ENCODE measurements at places on chromosomes 2 and 18.
A peak's percentile ranks its signal among the peaks of the same experiment; 100 is the strongest.

DNA sequence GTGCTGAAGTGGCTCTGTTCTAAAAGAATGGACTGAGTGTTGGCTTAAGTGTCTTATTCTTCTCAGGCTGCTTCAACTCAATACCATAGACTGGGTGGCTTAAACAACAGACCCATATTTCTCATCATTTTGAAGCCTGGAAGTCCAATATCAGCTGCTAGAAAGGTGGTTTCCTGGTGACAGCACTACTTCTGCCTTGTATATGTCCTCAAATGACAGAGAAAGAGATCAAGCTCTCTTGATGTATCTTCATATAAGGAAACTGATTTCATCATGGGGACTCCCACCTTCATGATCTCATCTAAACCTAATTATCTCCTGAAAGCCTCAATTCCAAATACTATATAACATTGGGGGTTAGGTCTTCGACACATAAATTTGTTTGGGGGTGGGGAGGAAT is 449.7 kb upstream of the DSEL start:
- DNase-seq: no peak

DNA sequence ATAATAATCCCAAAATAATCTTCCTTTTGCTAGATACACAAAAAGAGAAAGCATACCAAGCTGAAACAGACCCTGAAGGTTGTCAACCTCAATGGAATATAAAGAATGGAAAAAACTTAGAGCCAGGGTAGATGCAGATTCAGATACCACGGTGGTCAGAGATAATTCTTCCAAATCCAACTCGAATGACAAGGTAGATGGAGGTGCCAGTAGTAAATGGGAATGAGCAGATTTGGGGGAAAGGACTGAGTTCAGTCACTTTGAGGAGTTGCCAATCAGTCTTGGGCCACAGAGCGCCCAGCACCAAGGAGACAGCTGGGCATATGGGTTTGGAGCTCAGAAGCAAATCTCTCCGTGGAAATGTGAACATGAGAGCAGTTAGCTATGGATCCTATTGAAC is 3.4 kb upstream of the CHMP1B start:
- DNase-seq: no peak

DNA sequence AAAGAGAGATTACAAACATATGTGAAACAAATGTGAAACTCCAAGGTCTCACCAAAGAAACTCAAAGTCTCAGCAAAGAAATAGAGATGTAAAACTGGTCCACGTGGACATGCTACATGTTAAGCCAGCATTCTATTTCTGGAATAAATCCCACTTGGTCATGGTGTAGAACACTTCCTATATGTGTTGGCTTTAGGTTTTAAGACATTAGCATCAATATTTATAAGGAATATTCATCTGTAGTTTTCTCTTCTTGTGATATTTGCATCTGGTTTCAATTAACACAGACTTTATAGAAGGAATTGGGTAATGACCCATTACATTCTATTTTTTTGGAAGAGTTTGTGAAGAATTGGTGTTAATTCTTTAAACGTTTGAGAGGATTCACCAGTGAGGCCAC is 133.1 kb downstream of the COPS8 start:
- no peak for DNase-seq

- peak; percentile 34 for DNase-seq
These were observed 262.1 kb downstream of the LPIN1 start for GRCh38 chr2:12008425-12009061.

DNA sequence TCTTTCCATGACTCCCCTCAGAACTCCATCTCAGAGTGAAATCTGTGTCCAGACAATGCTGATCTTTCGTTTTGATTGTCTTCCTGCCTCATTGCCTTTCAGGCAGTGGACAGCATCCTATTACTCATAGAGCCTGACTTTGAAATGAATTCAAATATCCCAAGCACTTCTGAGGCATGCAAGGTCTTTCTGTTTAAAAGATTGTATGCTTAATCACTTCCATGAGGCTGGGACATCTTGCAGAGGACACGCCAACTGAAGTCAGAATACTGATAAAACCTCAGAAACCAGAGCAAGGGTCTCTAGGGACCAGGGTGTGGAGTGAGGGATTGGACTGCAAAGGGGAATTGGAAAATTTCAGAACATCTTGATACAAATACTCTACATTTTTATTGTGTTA is 836.5 kb upstream of the ID2 start:
- no peak for DNase-seq

- peak; percentile 88 for DNase-seq
These were observed 23.9 kb downstream of the CTLA4 start for GRCh38 chr2:203891474-203891873.

DNA sequence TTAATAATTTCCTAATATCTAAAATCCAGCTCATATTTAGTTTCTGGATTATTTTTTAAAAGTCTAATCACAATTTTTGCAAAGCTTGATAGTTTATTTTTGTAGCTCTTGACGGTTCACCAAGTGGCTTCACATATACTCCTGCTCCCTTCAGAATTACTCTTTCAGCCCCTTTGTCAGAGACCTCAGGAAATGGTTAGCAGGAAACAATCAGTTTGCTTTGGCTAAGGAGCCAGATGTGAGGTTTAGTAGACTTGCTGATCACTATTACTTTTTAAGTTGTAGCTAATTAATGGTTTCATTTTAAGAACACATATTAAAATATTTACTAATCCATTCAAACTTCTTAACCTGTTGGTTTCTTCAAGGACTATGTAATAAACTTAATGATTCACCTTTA is 2.3 kb downstream of the RBBP8 start:
- no peak for DNase-seq

- no peak for DNase-seq
These were observed 72.9 kb upstream of the SYT4 start for GRCh38 chr18:43350176-43350575.

GRCh38 chr2:178482437-178482836 is 2.2 kb downstream of the PLEKHA3 start:
- DNase-seq: peak; percentile 24

DNA sequence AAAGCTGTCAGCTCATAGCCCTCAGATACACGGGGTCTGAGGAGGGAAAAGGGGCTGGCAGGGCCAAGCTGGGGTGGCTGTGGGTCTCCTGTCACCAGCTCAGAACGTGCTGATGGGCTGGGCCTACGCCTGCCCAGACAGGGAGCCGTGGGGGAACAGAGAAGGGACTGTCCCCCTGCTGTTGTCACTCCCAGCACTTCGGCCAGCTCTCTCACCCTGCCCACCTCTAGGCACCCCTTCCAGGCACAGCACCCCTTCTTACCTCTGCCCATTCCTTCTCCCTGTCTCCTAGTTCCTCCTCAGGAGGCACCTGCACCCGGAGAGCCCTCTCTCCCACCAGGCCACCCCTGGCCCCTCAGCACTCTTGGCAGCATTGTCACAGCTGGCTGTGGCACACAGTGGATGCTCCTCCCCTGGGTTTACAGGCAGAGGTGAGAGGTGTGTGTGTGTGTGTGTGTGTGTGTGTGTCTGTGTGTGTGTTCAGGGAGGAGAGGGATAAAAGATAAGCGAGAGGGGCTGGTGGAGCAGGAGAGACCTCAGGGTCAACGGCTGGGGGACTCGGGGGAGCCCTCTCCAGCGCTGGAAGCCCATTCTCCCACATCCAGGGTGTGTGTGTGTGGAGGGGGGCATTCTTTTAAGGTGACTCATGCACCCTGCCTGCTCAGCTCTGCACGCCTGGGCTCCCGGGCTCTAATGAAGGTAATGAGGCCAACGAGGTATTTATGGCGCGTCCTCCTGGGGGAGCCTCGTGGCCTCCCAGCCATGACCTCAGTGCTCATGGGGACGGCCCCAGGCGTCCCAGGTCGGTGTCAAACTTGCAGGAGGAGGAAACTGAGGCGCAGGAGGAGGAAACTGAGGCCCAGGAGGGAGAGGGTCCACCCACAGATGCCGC is 66.1 kb upstream of the SMAD7 start:
- no peak for DNase-seq

- DNase-seq: no peak
These were observed 242.1 kb downstream of the SEPTIN10 start for GRCh38 chr2:109371481-109372170.

- peak; percentile 65 for DNase-seq
These were observed 5.3 kb downstream of the KLF11 start for GRCh38 chr2:10048501-10049171.

DNA sequence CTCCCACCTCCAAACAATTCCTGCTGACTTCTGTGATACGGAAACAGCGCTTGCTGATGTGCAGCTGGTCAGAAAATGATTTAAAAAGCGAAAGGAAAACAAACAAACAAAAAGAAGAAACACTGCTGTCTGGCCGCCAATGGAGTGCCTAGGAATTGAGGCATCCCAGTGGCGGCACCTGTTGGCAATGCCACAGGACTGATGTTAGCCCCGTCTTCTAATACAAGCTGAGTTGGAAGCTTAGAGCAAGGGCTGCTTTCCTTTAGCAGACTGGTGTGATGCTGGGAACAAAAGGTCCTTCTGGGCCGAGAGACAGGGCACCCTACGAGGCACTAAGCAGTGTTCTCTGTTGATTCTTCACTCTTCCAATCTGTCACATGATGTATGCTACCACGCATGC is 163.6 kb upstream of the REV1 start:
- no peak for DNase-seq

DNA sequence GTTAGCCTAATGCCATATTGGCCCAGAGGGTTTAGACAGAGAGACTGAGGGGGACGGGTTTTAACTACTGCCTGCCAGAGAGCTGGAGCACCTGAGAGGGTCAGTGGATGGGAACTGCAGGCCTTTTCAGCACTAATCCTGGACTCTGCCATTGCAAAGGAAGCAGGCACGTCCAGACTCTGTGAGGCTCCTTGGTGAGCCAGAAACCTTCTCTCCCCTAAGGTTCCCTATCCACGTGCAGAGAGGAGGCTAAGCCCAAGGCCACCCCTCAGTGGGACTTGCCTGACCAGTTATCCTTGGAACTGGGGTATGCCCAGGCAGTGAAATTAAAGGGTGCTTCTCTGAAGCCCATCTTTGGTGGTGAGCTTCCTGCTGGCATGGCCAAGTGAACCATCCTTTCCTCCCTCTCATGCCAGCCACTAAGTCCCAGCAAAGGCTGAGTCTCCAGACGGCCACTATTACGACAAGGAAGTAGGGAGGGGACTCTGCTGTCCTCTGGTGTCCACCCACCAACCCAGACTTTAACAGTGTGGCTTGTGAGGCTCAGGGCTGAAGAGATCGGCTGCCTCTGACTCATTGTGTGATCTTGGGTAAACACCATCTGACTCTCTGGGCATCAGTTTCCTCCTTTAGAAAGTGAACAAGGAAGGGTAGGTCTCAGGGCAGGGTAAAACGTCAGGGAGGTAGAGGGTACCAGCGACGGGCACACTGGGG is 3.9 kb upstream of the MLPH start:
- peak; percentile 93 for DNase-seq

DNA sequence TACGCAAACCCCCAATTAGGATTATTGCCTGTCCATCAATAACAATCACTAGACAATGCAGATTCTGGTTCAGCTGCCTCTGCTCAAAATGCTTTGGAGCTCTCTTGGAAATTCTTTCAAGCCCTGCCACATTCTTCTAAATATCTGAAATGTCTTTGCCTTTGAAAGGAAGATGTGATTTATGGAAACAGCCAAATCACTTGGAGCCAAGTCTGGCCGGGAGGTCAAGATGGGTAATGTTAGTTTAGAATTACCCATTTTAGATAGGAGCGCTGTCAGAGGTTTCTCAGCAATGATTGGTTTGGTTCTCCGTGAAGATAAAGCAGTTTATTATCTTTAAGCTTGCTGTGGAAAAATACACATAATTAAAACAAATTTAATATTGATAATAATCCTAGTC is 306.7 kb downstream of the SETBP1 start:
- no peak for DNase-seq

GRCh38 chr2:33145459-33145858 is 198.7 kb downstream of the LTBP1 start:
- no peak for DNase-seq

GRCh38 chr18:30280861-30281470 is 761.6 kb downstream of the DSC3 start:
- peak; percentile 60 for DNase-seq

- peak; percentile 5 for DNase-seq
These were observed 191.9 kb downstream of the MYO3B start for GRCh38 chr2:170369894-170370293.

DNA sequence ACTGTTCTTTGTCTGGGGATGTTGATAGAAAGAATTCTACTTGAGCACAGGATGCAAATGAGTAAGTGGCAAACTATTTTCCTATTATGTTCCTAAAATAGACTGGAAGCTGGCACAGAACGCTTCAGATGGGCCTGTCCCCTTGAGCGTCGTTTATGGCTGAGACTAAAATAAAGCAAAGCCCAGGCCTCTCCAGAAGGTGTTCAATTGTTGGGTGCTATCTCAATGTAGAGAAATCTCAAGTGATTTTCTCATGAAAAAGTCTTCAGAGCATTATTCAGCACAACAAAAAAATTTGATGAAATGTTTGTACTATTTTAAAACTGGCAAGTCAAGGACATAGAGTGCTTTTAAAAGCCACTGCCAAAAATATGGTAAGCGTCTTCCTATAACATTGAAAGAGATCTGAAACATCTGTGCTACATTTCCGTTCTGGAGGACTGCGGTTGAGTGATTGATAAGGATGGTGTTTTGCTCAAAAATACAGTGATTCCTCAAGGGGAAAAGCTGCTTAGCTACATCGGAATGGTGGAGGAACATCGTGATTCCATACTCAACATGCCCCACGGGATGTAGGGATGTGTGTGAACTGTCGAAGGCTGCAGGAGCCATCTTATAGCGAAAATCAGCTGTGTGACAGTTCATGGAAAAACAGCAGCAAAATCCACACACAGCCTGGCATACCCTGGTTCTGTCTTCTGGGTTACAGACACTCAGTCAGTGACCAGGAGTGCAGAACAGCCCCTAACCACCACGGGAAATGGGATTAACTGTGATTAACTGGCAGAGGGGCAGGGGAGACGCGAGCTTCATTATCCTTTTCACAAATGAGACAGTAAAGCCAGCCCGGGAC is 10.4 kb upstream of the LRRFIP1 start:
- DNase-seq: no peak

Data from suppressor macrophage treated with lipopolysaccharide for 1 hour (primary cell).